PC-9 (cell line): ENCODE measurements at places on chromosomes 5 and 9.

DNA sequence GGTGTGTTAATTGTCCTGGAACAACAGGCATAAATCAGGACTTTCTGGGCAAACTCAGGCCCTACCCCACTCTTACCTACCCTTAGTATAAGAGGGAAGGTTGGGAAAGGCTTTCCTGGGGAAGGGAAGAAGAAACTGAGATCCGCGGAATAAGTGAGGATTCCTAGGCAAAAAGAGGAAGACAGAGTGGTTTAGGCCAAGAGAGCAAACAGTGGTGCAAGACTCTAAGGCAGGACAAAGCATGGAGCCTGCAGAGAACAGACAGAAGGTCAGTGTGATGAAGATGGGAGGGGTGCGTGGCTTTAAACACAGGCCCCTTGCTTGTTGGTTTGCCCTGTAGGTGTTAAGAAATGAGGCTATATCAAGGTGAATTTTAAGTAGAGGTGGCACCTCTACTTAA, 69.4 kb downstream of the TMC1 start:
- DNase-seq = no peak

GRCh38 chr5:116371935-116372334, 202.7 kb downstream of the SEMA6A start:
- DNase-seq = no peak

- DNase-seq = no peak
Observed at GRCh38 chr5:63081402-63081801, 502.8 kb downstream of the LRRC70 start.

- peak; percentile 41 for DNase-seq
Observed at GRCh38 chr5:134507452-134507851, 18.0 kb upstream of the JADE2 start.

- no peak for DNase-seq
Observed at GRCh38 chr5:169695025-169695625, 58.0 kb downstream of the DOCK2 start.

DNA sequence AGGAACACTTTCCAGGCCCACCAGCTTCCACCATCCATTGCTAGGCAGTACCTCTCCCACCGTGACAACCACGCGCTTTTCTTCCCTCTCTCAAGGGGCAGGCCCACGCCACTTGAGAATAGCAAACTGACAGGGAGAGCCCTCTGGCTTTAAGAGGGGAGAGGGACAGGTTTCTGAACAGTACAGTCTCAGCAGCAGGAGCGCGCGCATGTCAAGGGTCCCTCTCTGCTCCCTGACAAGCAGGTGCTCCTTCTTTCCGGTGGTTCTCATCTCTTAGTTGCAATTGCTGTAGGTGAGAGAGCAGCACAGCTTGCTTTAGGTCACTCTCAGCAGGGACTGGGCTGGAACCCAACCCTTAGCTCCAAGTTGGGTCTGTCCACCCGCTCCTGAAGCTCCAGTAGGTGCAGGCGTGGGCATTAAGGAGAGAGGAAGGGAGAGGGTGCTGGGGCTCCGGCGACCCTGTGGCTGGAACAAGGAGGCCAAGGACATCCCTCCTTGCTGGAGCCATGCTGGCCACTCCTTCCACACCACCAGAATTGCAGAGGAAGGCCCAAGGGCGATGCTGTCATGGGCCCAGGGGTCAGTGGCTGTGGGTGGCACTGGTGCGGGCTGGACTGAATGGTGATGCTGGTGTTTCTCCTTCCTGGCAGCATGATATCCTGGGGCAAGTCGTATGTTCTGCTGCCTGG, 9.0 kb upstream of the PHF2 start:
- DNase-seq = no peak
